ENCODE measurements at places on chromosomes 6 and 20.

GRCh38 chr6:47188588-47189021, 121.1 kb downstream of the TNFRSF21 start:
- peak; percentile 88 for DNase-seq

DNA sequence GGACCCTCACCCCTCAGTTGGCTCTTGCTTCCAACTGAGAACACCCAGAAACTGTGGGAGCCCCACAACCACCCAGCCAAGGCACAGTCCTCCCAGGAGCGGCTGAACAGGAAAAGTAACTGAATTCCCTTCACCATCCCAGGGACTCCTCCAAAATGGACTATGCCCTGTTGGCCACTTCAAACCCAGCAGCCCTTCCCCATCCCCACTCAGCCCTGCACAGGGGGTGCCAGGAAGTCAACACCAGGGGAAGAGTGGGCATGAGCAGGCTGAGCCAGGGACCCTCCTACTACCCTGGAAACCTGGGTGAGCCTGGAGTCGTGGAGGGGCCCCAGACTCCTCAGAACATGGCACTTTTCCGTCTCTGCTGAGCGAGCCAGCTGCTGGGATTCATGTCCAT, 10.3 kb downstream of the GUCA1B start:
- DNase-seq = no peak

- no peak for DNase-seq
These were observed 50.7 kb upstream of the SIRPA start for GRCh38 chr20:1844325-1845162.

DNA sequence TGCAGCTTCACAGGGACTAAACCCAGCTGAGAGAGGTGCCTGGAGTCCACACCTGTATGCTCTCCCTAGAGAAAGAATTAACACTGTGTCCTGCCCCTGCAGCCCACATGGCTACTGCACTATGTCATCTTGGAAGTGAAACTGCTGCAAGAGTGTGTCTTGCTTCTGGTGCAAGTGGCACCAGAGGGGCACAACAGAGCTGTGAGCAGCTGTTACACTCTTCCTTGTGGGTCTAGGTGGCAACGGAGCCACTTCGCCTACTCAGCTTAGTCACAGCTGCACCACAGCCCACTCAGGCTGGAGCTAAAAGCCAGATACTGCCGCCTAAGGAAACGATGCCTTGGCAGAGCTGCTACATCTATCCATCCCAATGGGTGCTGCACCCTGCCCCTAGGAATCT, 391.4 kb downstream of the COL12A1 start:
- peak; percentile 10 for DNase-seq

- DNase-seq = no peak
These were observed 226.0 kb upstream of the TSHZ2 start for GRCh38 chr20:52746190-52746589.

GRCh38 chr6:129603741-129604140, 106.2 kb downstream of the ARHGAP18 start:
- no peak for DNase-seq

DNA sequence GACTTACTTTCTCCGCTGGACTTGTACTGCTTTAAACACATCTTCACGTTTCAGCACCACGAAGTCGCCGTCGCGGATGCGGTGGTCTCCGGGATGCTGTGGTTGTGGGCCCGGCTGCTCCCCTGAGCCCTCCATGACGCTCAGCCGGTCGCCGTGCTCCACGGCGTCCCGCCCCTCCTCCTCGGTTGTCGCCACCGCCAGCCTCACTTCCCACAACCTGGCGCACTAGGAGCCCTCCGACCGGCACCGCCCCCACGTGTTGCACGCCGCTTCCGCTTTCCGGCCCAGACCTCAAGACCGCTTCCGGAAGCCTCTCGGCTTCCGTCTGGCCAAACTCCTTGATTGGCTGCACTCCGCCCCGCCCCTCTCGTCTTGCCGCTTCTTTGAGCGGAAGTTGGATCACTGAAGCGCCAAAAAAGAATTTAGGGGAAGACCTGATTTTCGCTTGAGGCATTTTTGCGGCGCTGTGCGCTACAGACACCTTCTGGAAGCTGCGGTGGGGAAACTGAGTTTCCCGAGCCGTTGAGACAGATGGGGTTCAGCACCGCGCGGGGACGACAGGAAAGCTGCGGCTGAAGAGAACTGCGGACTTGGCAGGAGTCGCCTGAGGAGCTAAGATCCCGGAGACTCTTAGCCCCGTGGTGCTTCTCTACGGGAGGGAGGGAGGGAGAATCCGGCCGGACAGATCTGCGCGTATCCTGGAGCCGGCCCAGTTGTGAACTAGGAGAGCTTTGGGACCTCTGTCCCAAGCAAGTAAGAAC, at the start of the genes MCM8 and TRMT6:
MCM8 (plus strand) TSS at position 382 of the 761 bp plus-strand sequence. CDS start 1,364 bp downstream, outside the sequence.
TRMT6 (minus strand) TSS at position 263 of the 761 bp plus-strand sequence; CDS start at position 135, 128 bp downstream.
- DNase-seq = peak; percentile 99

GRCh38 chr20:7378864-7379605, 561.2 kb downstream of the HAO1 start:
- no peak for DNase-seq

DNA sequence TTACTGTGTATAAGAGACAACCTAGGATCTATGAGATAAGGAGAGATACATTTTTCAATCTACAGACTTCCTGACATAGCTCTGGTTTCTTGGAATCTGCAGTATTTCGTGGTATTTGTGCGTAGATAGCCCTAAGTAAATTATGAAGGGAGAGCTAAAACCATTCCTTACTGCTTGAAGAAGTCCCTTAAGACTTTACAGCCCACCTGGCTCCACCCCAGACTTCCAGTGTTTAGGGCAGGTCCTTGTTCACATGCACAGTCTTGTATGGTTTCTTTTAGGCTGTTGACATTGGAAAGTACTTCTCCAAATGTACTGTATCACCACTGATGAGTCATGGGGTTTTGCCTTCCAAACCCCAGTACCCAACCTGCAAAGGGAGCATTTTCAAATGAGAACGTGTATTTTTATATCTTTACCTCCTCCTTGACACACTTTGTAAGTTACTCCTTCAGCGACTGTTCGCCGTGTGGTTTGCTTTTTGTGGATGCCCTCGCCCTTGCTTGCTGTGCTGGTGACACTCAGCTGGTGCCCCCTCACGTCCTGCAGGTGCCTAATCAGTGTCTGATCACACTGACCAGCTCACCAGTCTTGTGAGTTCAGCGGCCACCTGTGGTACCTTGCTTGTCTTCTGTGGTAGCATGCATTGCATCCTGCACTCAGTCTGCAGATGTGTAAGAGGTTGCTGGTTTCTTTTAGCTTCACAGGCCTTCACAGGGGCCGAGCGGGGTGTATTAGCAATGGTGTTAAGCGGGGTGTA, 73.3 kb downstream of the IGF2R start:
- DNase-seq = no peak

GRCh38 chr20:38095017-38095686, 61.6 kb downstream of the RPRD1B start:
- DNase-seq = no peak

DNA sequence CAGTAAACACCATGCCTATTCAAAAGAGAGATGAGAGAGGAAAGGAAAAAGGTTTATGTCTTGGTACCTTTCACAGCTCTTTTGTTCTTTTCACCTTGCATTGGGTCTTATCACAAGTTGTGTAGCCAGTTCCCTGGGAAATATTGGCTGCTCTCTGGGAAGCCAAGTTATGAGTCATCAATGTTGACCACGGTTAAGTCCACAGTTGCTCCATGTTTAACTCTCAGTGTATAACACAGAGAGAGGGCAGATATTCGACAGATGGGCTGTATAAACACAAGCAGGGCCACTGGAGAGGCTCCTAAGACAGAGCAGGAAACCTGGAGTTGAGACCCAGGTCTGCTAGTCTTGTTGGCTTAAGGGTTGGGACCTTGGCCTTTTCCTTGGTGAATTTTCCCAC, 718.6 kb downstream of the QKI start:
- DNase-seq = peak; percentile 88

GRCh38 chr6:148367411-148368024, 24.9 kb downstream of the SASH1 start:
- DNase-seq = no peak

GRCh38 chr20:15618912-15619311, 954.3 kb downstream of the KIF16B start:
- no peak for DNase-seq

DNA sequence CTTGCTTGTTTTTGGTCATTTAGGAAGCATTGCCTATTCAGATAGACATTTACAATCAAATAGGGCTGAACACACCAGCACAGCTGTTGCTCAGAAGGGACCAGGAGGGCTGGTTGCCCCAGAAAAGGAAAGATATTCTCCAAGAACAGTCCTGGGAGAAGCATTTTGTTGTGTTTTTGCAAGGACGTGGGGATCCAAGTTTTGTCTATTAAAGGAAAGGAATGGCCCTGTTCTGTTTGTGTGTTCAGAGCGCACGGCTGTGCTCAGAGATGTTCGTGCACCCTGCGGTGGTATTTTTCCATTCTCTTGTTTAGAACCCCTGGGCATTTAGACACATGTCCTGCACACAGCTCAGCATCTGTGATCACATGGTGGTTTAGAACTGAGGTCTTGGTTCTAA, 82.5 kb downstream of the TXNDC5 start:
- DNase-seq = no peak

GRCh38 chr6:147782302-147782701, 273.8 kb downstream of the SAMD5 start:
- peak; percentile 79 for DNase-seq

- DNase-seq = peak; percentile 16
These were observed 98.5 kb downstream of the HIVEP2 start for GRCh38 chr6:142846459-142846831.

DNA sequence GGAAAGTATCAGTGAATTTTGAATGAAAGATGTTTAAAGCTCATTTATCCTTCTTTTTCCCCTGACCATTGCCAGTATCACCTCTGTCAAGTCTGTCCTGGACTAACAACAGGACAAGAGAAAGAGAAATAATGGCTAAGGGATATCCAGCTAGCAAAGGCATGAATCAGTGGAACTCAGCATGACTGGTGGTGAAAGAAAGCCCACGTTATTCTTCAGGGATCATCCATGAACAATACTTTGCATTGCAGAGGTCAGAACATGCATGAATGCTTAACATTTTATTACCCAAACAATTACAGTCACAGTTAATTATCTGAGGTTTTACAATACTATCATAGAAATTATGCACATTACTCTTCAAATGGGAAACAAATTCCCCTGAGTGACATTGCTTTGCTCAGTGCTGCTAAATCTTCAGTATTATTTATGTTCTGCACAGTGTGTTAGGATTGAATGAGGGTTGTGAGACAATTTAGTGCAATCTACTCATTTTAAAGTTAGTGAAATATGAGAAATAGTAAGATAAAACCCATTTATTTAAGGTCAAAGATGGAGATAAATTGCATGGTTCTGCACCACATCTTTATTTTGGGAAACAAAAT, 350.7 kb downstream of the KHDRBS2 start:
- no peak for DNase-seq

- peak; percentile 64 for DNase-seq
These were observed 4.5 kb upstream of the SYS1 start for GRCh38 chr20:45358282-45359068.

DNA sequence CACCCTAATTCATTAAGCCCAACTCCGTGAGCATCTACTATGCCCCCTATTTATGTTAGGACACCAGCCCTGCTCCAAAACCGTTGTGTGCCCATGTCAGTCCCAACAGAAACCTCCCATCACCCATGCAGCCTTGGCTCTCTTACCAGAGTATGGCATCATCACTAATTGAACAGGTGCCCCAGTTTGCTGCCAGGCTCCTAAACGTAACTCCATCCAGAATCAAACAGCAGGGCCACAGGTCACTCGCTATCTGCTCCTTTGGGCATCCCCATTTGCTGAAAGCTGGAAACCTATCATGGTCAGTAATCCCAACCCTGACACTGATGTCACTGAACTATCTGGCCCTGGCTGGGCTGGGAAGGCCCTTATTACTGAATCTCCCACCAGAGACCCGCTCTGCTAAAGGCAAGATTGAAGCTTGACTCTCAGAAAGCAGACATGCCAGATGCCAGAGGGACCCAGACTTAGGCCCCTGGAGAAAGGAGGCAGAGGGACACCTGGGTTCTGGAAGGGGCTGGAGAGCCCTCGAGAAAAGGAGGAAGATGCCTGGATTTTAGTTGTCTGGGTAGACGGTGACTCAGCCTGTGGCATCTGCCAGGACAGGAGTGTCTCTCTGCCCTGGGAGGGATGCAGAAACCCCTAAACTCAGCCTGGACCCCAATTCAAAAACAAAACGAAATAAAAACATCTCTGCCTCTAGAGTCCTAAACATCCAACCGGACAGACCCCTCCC, 14.0 kb downstream of the MUCL3 start:
- no peak for DNase-seq

DNA sequence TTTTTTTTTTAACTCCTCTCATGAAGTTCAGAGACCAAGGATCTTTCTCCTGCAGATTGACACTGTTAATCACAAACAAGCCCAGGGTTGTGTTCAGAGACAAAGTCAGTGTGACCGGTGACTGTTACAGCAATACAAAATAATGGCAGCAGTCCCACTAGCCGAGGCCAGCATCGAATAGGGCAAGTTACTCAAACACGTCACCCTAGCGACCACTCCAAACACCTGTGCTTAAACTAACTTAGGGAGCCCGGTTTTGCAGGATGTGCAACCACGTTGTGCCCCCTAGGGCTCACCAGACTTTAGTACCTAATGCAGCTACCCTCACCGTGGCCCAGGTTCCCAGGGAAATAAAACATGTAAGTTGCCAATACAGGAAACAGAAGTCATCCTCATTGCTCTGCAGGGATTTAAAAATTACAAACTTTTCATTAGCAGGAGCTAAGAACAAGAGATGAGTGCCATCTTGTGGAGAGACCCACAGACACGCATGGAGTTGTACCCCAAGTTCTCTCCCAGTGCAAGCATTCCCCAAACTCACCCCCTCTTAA, 38.1 kb downstream of the FAM50B start:
- no peak for DNase-seq

GRCh38 chr6:37903351-37904340, 84.1 kb downstream of the ZFAND3 start:
- no peak for DNase-seq
